ENCODE measurements at places on chromosomes 5 and 9.
A peak's percentile ranks its signal among the peaks of the same experiment; 100 is the strongest.

DNA sequence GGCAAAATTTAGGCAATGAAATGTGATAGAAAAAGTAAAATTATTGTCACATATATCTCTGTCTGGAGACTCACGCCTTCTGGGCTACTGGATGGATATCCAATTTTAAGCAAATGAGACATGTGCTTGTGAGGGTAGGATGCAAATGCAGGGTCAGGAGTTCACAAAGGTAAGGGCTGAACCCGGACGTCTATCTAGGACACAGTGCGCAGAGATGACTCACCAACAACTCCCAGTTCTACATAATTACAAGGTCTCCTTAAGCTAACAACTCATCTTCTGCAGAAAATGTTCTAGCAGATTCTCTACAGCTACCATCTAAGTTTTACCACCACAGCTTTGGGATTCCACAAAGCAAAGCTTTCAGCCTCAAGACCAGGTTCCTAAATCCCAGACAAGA is 160.5 kb downstream of the ENTREP1 start:
- DNase-seq, result no peak

GRCh38 chr5:167638816-167639215 is 652.6 kb upstream of the WWC1 start:
- no peak for DNase-seq

GRCh38 chr5:125412561-125413495 is 666.4 kb upstream of the ZNF608 start:
- peak; percentile 80 for DNase-seq

GRCh38 chr5:73587923-73588322 is 22.4 kb downstream of the UTP15 start:
- DNase-seq, result no peak

GRCh38 chr9:109411069-109411761 is 86.9 kb downstream of the PTPN3 start:
- DNase-seq, result no peak

- DNase-seq, result no peak
Measured at GRCh38 chr9:88678431-88678830, 143.5 kb downstream of the NXNL2 start.

GRCh38 chr9:129624168-129624759 is 1.7 kb upstream of the NTMT1 start:
- DNase-seq, result no peak

DNA sequence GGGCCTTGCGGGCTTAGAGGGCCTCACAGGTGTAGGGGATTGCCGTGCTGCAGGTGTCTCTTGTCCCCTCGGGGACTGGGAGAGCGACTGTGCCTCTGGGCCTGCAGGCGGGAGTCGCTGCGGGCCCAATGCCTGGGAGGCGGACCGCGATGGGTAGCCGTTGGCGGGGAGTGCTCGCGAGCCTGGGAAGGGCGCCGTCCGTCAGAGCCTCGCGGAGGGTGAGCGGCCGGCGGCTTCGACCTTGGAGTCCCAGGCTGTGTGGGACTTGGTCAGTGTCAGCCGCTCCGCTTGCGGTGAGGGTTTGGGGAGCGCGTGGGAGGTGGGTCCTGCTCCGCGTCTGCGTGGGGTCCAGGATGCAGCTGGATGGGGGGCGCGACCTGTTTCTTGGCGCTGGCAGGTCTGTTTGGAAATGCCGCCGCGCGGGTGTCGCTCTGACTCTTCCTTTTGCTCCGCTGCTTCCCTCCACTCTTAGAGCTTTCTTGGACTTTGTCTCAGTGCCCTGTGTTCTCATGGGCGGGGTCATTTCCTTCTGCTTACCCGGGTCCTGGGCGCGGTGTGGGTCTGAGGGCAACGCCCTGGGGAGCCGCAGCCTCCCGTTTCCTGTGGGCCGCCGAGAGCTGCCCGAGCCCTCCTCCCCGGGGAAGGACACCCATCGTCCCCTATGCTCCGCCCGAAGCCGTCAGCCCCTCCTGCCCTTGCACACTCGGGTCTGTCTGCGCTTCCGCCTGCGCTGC is 88.9 kb upstream of the CACNA1B start:
- no peak for DNase-seq

- DNase-seq, result no peak
Measured at GRCh38 chr5:54841481-54841880, 143.9 kb downstream of the ESM1 start.

GRCh38 chr9:89139455-89139854 is 39.2 kb downstream of the SHC3 start:
- no peak for DNase-seq

GRCh38 chr5:123598028-123598689 is 86.2 kb downstream of the CSNK1G3 start:
- DNase-seq, result no peak

- DNase-seq, result no peak
Measured at GRCh38 chr5:177473443-177474001, at the start of gene DBN1. TSS of gene DBN1 (minus strand) at chr5:177473634. CDS start at chr5:177473521, 113 bp downstream.

- DNase-seq, result no peak
Measured at GRCh38 chr9:128078504-128079434, 10.7 kb downstream of the SLC25A25 start.

- DNase-seq, result no peak
Measured at GRCh38 chr9:97991818-97992217, 8.7 kb downstream of the ANP32B start.

DNA sequence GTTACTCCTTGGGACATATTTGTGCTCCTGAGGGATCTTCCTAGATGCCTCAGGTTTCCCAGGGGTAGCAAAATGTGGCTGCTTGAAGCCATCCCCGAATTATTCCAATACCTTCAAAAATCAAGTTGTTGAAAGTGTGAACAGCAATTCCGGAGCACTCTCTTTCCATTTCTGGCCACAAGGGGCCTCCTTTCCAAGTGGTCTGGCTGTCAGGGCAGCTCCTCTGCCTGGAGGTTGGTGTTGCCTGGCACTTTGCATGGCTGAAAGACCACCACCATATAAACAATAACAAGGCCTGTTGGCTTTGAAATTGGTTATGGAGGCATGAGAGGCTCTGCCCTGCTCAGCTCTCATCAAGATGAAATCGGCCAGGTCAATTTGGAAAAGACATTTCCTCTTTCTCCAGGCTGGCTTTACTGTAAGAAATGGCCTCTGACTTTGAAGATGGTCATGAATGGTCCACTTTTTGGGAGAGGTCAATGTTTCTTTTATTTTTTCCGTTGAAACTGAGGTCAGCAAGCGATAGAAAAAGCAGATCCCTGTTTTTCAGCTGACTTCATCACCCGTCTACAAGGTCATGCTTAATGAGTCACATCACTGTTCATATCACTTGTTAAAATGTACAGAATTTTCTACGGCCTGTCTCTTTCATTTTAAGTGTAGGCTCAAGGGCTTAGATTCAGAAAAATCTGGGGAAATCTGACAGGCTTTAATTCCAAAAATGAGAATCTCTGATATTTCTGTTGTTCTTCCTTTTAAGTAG is 481.1 kb upstream of the ZNF608 start:
- DNase-seq, result no peak

DNA sequence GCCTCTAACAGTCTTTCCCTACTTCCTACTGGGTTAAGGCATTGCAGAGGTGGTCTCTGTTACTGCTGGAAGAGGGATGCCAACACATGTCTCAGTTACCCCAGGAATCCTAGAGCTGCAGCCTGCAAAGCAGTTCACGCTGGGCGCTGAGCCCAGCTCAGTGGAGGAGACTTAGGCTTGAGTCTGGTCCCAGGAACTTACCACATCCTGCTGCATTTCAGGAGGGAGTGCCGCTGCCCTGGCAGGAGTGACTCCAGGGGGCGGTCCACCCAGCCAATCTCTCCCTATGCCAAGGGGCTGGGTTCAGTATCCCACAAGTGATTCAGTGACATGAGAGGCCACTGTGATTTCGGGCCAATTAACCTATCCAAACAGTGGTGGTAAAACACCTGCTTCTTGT is 7.6 kb downstream of the TTC16 start:
- no peak for DNase-seq

DNA sequence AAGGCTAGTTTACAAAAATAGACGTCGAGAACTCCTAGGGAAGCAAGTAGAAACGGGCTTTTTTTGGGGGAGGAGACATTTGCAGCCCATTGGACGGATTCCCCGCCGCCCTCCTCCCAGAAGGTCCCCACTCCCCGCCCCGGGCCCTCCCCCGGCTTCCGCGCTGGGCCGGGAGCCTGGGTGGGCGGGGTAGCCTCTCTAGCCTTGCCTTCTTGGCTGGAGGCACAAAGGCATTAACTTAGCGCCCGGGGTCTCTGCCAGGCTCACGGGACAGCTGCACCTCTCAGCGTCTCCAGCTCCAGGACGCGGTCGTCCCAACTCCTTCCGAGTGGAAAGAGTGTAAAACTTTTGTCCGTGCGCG is at the start of gene DMRTA1:
TSS of gene DMRTA1 (plus strand) at position 236 of the 361 bp plus-strand sequence. CDS start 242 bp downstream, outside the sequence.
- peak; percentile 21 for DNase-seq
